ENCODE measurements at places on chromosomes 12 and 14.

GRCh38 chr14:95480887-95481226 lies 35.6 kb downstream of the SYNE3 start:
- DNase-seq = no peak

GRCh38 chr14:105019861-105020814 lies 745 bp downstream of the CDCA4 start:
- DNase-seq = peak; percentile 54

DNA sequence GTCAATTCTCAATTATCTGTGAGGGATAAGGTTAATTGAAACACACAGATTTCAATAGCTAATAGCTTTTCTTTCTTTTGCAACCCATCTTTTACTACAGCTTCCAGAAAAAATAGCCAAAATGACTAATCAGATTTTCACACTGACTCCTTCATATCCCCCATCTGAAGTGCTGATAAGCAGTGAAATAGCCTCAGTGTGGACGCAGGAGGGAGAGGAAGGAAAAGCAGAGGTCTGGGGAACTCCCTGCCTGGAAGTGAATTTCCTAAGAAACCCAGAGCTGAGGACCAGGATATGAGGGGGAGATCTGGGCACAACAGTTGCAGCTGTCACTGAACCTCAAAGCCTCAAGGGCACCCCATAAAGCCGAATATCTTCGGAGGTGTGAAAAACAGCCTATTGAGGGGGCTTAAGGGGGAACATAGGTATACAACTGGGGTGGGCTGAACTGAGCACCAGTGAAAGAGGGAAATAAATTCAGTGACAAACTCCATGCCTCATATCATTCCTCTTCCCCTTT lies 60.9 kb downstream of the EMP1 start:
- no peak for DNase-seq

GRCh38 chr12:129613314-129613713 lies 290.5 kb downstream of the TMEM132D start:
- no peak for DNase-seq

DNA sequence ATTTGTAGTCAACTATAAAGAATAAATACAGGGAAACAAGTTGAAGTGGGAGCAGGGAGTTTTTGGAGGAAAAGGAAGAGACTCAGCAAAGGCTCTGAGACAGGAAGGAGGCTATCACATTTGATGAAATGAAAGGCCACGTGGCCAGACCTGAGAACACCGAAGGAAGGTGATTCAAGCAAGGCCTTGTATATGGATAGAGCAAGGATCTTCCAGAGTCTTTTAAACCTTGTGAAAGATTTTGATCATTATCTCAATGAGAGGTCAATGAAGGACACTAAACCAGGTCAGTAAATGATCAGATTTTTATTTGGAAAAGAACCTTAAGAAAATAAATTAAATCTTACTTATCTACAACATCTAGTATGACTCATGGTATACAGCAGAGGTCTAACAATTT lies 523.5 kb downstream of the SLC16A7 start:
- DNase-seq = no peak

DNA sequence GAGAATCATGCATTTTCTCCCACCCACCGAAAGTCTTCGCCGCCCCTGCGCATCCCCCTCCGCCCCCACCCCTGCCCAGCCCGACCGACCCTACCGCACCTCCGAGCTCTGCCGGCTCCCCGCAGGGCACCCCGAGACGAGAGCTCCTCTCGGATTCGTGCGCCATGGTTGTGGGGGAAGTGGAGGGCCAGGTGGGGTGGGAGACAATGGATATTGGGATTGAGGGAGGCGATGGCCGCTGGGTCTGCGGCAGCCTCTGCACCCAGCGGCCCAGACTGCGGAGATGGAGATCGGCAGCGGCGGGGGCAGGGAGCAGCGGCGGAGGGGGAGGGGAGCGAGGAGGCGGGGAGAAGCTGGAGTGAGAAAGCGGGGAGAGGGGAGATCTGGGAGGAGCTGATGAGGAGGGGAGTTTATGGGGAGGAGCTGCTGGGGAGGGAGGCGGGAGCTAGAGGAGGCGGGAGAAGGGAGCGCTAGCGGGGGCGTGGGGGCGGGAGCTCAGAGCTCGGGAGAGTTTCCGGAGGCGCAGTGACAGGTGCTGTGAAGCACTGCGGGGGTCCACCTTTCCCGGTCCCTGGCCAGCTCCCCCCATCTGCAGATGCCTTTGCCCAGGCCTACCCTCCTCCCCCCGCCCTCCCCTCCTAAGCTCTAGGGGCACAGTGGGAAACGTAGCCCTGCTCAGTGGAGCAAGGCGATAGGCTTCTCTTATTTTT lies at the start of gene SALL2:
Gene SALL2, minus strand, starts transcription at position 385 of the 710 bp plus-strand sequence. Its CDS starts 219 bp downstream, at position 166.
- DNase-seq = peak; percentile 62

GRCh38 chr12:106280106-106280505 lies 22.4 kb upstream of the TCP11L2 start:
- no peak for DNase-seq

DNA sequence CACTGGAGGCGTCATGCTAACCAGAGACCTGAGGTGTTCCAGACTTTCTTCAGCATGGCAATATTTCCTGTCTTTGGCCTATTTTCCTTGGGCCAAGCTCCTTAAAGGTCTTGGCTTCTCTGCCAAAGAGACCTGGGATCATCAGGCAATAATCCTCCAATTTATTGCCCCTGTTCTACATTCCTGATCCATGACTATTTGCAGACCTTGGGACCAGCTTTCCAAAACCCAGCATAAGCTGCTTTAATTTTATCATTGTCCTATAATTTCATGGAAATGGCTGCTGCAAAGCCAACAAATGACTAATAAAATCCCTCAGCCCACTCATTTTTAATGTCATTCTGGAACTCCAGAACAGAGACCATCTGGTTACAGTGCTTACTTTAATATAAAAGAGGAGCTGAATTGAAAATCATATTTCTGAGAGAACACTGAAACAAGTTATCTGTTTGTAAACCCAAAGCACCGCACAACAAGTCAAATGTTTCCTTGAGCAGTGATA lies 166.9 kb upstream of the BTG1 start:
- DNase-seq = no peak

- DNase-seq = no peak
These were observed 96.2 kb upstream of the USP15 start for GRCh38 chr12:62164036-62164435.

GRCh38 chr12:65756956-65757511 lies 67.2 kb upstream of the HMGA2 start:
- DNase-seq = no peak

GRCh38 chr12:108441549-108441948 lies 73.5 kb upstream of the FICD start:
- no peak for DNase-seq

- DNase-seq = peak; percentile 40
These were observed 89.5 kb upstream of the BCL2L14 start for GRCh38 chr12:11981121-11981733.

GRCh38 chr14:52351233-52352060 lies 37.3 kb downstream of the PTGER2 start:
- no peak for DNase-seq

DNA sequence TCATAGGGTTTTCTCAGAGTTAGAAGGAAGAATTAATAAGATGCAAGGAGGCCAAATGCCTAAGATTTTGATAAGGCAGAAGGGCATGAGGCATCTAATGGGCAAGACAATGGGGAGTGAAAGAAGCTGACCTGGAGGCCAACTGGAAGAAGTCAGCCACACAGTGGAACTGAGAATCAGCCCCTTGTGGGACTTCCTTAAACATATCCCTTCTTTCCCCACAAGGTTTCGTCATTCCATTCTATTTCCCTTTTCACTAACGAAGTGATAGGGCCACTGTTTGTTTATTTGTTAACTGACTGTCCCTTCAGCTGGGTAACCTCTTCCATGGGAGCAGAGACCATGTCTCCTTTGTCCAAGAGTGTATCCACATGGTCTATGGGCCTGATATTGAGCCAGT lies 86.2 kb downstream of the HELB start:
- no peak for DNase-seq

Measured in stimulated activated CD4-positive, alpha-beta T cell treated with anti-CD3 and anti-CD28 coated beads, Interleukin-2, amount 100 ng/mL, for 48 hours (primary cell).